ENCODE measurements at places on chromosomes 12 and 14.

DNA sequence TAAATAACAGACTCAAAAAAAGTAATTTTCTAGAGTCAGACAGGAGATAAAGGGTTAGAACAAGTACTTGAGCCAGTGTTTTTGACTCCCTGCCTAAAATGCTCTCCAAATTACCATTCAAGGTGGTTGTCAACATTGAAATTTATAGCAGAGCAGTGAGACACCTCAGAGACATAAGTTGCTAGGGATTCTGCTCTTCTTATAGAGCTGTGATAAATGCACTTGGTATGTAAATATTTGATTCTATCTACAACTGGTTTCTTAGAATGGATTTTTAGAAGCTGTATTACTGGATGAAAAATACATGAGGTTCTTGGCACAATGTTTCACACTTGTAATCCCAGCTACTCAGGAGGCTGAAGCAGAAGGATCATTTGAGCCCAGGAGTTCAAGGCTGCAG, 83.9 kb upstream of the OSBPL8 start:
- DNase-seq: peak; percentile 10

DNA sequence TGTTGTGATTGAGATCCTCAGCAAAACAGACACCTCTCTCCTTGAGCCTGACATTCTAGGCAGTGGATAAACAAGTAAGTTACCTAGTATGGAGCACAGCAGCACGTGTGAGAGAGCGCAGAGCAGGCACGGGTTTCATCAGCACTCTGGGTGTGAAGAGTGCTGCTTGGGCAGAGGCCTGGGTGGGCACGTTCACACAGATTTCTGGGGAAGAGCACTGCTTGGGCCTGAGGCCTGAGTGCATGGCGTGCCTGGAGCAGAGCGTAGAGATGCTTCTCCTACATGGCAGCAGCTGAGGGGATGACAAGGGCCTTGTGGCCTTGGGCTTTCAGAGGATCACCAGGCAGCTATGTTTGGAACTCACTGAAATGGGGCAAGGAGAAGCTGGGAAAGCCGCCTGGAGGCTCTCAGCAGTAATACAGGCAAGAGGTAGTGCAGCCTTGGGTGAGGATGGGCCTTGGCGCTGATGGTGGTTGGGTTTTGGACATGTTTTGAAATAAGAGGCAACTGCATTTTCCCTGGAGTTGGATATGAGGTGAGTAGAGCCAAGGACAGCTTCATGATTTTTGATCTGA, 17.6 kb downstream of the CKB start:
- no peak for DNase-seq

DNA sequence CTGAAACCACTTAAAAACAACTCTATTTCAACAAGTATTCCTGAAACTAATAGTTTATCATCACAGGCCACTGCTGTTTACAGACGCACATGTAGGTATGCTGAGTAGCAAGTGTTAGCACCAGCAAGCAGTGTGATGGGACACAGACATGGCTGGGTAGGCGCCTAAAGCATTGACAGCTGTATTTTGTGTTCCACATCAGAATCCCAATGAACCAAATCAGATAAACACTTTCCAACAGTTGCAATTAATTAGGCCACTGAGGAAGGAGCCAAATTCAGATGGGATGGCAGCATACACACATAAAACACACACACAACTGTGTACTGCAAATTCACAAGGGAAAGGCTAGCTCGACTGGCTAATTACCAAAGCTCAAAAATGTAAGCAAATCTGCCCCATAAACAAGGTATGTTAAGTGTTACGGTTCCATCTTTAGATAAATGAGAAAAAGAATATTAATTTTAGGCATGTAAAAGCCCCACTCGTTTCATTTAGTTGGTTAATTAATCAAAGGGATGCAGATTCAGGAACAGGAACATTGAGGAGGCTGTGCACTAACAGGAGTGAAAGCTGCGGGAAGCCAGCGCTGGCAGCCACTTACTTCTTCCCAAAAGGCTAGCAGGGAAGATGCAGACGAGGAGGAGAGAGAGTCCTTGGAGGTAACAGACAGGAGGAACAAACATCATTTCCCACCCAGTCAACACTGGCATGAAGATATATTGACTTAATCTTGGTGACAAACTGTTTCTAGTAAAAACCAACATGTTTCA, 33.4 kb downstream of the AMN start:
- no peak for DNase-seq

DNA sequence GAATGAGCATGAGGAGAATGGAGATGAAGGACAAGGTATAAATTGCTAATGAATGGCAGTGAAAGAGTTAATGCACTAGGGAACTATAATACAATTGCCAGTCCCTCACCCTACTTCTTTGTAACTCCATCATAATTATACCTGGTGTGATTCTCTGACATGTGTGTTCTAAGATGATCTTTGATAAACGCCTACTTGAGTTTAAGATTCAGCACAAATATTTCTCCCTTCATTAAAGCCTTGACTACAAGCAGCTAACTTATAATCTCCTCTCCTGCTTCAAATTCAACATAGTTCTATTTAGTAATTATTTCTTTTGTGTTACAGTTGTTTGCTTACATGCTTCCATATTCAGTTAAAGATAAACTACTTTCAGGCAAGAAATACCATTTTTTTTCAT, 9.7 kb upstream of the CLEC2A start:
- no peak for DNase-seq

DNA sequence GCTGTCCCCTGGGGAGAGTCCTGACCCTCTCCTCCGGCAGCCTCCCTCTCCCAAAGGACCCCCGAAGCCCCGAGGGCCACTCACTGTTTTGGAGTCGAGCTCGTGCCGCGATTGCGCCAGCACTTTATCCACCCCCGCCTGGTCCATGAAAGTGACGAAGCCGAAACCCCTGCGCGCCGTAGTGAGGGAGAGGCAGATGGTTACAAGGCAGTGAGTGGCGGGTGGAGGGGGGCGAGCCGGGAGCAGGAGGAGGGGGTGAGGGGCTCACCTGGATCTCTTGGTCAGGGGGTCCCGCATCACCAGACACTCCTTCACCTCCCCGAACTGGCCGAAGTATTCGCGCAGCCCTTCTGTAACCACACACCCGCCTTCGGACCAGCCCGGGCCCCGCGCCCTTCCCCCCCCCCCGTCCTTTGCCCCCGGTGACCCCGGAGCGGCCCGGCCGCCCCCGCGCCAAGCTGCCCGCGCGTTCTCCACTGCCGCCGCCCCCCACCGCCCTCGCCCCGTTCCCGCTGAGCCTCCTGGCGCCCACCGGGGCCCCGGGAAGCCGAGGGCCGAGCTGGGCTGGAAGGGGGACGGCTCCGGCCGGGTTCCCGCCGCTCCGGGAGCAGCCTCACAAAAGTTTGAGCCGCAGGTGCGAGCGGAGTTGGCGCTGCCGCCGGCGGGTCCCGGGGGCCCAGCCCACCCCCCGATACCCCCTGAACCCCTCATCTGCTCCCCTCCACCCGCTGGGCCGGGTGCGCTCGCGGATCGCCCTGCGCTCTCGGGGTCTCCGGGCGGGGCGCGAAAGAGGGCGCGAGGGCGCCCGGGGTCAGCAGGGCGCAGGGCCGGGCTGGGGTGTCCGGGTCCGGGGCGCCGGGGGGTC, 808 bp downstream of the MSI1 start:
- DNase-seq: no peak

DNA sequence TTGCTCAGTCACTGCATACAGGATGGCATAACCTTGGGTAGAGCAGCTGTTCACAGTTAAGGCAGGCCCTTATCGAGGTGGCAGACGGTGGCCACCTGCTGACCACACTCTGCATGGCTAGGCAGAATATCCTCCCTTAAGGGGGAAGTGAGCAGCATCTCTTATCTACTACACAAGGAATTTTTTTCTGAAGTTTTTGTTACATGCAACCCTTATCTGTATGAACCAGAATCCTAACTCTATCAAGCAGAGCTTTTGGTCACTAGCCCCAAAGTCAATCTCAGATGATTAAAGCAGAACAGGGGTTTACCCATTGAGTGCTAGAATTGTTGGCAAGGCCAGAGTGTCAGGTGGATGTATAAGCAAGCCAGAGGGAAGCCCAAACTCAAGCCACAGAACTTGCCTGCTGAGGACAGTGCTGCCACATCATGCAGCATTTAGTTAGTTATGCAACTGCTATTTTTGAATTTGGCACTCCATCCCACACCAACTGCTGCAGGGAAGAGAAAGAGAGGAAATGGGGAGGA, 192.8 kb downstream of the TBX5 start:
- DNase-seq: no peak

GRCh38 chr12:28961948-28962384, 187.1 kb upstream of the FAR2 start:
- DNase-seq: peak; percentile 6

DNA sequence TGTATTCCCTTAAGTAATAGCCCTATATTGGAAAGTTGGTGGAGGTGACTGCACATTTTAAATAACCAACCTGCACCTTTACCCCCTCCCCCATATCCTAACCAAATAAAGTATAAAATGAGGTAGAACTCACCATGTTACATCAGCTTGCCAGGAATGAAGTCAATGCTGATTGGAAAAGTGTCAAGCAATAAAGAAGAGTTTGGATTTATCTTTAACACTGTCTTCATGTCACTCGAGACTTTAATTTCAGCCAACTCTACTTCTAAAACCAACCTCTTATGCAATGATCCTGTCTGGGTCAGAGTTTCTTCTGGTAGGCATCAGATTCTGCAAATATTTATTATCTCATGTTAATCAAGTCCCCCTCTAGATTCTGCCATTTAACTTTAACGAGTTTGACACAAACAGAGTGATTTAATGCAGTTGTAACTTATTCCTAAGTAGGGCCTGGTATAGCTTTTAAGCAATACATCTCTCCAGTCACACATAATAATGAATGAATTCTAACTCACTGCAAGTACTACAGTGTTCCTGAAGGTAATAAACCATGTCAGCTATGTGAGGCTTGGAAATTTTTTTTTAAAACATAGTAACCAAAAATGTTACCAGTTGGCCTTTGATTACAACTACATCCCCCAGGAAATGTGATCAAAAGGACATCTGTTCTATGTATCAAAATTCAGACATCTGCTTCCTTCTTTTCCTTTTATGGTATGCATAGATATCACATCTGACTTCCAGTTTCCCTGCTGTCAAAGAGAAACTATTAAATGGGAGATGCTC, 98.7 kb downstream of the ERGIC2 start:
- DNase-seq: no peak

- no peak for DNase-seq
These were observed 19.9 kb downstream of the PTGER2 start for GRCh38 chr14:52333823-52334657.

DNA sequence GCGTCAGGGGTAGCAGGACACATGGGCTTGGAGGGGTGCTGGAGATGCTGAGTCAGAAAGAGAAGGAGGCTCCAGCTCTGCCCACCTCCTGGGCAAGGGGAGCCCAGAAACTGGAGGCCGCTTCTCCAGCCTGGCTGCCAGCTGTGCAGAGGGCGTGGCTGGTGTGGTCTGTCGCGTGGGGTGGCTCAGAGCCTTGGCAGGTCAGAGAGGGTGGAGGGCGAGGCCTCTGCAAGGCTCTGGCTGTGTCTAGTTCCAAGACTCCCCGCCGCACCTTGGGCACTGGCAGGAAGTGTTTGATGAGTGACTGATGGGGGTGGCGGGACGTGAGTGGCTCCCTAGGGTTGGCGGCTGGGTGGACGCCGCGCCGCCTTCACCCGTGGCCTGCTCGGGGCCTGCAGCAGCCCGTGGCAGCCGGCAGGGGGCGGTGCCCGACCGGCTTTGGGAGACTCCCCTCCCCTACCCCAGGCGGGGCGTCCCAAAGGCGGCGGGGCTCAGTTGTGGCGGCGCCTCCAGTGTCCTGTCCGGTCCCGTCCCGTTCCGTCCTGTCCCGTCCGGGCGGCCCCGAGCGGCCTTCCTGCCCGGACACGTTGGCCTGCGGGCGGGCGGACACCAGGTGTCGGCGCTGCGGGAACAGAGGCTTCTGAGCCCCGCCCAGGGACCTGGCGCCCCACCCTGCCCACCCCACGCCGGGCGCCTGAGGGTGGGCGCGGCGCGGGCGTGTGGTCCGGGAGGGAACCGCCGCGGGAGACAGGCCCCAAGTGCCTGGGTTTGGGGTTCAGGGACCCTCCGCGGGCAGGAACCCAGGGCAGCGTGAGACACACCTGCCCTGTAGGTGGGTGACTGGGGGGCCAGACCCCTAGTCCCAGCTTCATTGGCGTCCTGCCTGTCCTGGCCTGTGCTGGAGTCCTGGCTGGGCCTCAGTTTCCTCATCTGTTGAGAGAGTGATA, 39.7 kb downstream of the KRT80 start:
- DNase-seq: peak; percentile 93

GRCh38 chr12:93593843-93594242, 21.4 kb downstream of the SOCS2 start:
- DNase-seq: peak; percentile 34

GRCh38 chr12:117092886-117093285, 6.3 kb downstream of the TESC start:
- no peak for DNase-seq

DNA sequence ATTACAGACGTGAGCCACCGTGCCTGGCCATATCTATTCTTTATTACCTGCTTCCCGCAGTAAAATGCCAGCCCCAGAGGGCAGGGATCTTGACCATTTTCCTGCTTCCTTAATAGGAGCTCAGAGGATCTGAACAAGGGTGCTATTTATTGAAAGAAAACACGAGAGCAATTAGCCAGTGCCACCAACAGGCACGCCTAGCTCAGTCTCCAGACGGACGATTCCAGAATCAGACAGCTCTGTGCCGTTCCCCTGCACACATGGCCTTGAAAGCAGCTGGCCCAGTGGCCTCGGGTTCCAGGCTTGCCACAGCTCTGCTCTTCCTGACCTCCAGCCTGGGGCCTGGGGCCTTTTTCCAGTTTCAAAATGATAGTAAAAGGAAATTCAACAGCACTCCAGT, 135.2 kb upstream of the RFLNA start:
- DNase-seq: no peak

GRCh38 chr12:105231396-105231795, 4.6 kb downstream of the APPL2 start:
- no peak for DNase-seq

- no peak for DNase-seq
These were observed 53.4 kb downstream of the RPH3A start for GRCh38 chr12:112844814-112845565.

- DNase-seq: no peak
These were observed 170.9 kb upstream of the LMNTD1 start for GRCh38 chr12:25723921-25724491.

DNA sequence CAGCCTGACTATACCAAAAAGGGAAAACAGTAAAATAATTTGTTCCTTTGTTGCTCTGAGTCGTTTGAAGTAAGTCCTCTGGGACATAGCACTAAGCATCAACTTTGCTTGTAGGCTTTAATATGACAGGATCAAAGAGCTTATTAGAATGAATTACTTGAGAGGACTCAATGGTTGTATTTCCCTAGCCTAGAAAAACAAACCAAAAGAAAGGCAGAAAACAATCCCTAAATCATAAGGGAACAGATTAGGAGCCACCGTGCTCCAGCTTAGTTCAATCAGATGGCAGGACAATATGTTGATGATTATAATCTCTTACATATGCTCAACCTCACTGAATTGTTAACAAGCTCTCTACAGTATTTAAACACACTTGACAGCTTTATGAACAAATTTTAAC, 988.4 kb downstream of the FLRT2 start:
- DNase-seq: no peak
